ENCODE measurements at places on chromosomes 4 and X. TPM values are rescaled to one million over a fixed set of nuclear protein-coding genes. Genes with fewer than 3 reads are reported as not detected.
A peak's percentile ranks its signal among the peaks of the same experiment; 100 is the strongest.

- H3K4me1 ChIP-seq = no peaks in the 10 kb centered on the region
- H3K27ac ChIP-seq = no peak overlapping the region
- no peaks in the 10 kb centered on the region for H3K36me3 ChIP-seq
- no peak for DNase-seq
- H3K27me3 ChIP-seq = no peaks in the 10 kb centered on the region
Observed at GRCh38 chr4:149055624-149056023, 613.4 kb upstream of the NR3C2 start.

- H3K4me3 ChIP-seq = no peak overlapping the region
- H3K27me3 ChIP-seq = no peaks in the 10 kb centered on the region
- DNase-seq = no peak
- no peaks in the 10 kb centered on the region for H3K36me3 ChIP-seq
- no peaks in the 10 kb centered on the region for H3K4me1 ChIP-seq
- no peak overlapping the region for H3K27ac ChIP-seq
Observed at GRCh38 chr4:113209153-113209552, 159.7 kb downstream of the ANK2 start.

MAP3K15 gene
- total RNA-seq = 0.14 TPM

PDLIM3 gene
- total RNA-seq = not detected

GRCh38 chrX:116493271-116493670 lies 30.5 kb upstream of the CT83 start:
- no peaks in the 10 kb centered on the region for H3K27me3 ChIP-seq
- no peaks in the 10 kb centered on the region for H3K36me3 ChIP-seq
- DNase-seq = no peak
- H3K4me3 ChIP-seq = no peak overlapping the region
- H3K4me1 ChIP-seq = no peaks in the 10 kb centered on the region

GRCh38 chr4:14168919-14169318 lies 541.4 kb upstream of the BOD1L1 start:
- H3K27me3 ChIP-seq = no peaks in the 10 kb centered on the region
- no peaks in the 10 kb centered on the region for H3K4me1 ChIP-seq
- peak; percentile 58 for DNase-seq
- H3K36me3 ChIP-seq = no peaks in the 10 kb centered on the region

GRCh38 chr4:5710961-5711478 lies at the start of gene EVC:
EVC (plus strand) TSS chr4:5711201; CDS start chr4:5711381, 180 bp downstream.
- H3K36me3 ChIP-seq = no peaks in the 10 kb centered on the region
- H3K27ac ChIP-seq = no peak within 1 kb of the TSS
- peak within 1 kb of the TSS; percentile 51 for H3K4me3 ChIP-seq
- peaks cover 8% of the 10 kb centered on the region for H3K4me1 ChIP-seq
- peaks cover 52% of the 10 kb centered on the region for H3K27me3 ChIP-seq

GRCh38 chrX:94814216-94814615 lies 1140.2 kb downstream of the FAM133A start:
- no peak for DNase-seq
- no peaks in the 10 kb centered on the region for H3K4me1 ChIP-seq
- H3K27me3 ChIP-seq = no peaks in the 10 kb centered on the region
- no peak overlapping the region for H3K27ac ChIP-seq
- no peak overlapping the region for H3K4me3 ChIP-seq

DNA sequence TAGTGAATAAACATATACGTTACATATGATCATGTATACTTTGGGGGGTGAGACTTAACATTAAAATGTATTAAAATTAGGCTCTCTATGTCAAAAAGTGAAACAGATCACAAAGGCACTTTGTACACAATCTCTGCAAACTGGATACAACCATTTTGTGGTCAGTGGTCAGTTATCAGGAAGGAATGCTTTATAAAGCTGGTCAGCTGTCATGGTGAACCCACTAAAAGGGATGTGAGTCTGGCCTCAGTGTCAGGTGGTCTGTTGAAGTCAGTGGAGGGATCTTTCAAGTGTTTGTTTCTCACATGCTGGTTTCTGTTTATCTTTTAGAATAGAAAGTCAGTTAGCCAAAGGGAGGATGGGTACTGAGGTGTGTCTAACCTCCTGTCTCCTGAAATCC lies 875.5 kb upstream of the INTU start:
- H3K27ac ChIP-seq = no peak overlapping the region
- no peaks in the 10 kb centered on the region for H3K4me1 ChIP-seq
- H3K27me3 ChIP-seq = no peaks in the 10 kb centered on the region
- no peak overlapping the region for H3K4me3 ChIP-seq
- H3K36me3 ChIP-seq = no peaks in the 10 kb centered on the region

- no peak for DNase-seq
- no peaks in the 10 kb centered on the region for H3K4me1 ChIP-seq
- no peaks in the 10 kb centered on the region for H3K27me3 ChIP-seq
- H3K27ac ChIP-seq = no peak overlapping the region
Observed at GRCh38 chr4:161869511-161869910, 294.3 kb downstream of the FSTL5 start.

S100P gene
- total RNA-seq = 0.58 TPM

- no peaks in the 10 kb centered on the region for H3K36me3 ChIP-seq
- H3K27me3 ChIP-seq = no peaks in the 10 kb centered on the region
- no peak for DNase-seq
- H3K27ac ChIP-seq = no peak overlapping the region
- H3K4me3 ChIP-seq = no peak overlapping the region
- H3K4me1 ChIP-seq = peaks cover 6% of the 10 kb centered on the region
Observed at GRCh38 chr4:38386005-38386551, 277.9 kb upstream of the KLF3 start.

LONRF3 gene
- total RNA-seq = 4.9 TPM

Data from CD4-positive, alpha-beta T cell (primary cell).